ENCODE measurements at places on chromosomes 16 and 17.

GRCh38 chr17:59277031-59277430, 54.4 kb upstream of the YPEL2 start:
- DNase-seq, result no peak

DNA sequence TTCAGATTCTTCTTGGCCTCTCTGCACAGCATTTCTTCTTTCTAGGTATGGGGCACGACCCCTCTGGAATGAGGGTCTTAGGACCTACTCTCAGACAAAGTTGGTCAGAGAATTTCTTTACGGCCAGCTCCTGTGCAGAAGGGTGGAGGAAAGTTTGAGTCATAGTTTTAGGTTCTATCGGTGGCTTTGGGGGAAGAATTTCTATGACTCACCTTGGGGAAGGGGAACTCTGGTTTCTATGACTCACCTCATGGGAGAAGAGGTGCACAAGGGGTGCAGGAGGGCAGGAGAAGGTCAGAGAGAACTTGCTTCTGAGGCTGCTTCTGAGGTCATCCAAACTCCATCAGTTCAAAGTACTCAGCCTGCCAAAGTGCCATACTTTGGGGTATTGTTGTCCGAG, 2.5 kb upstream of the ABCC12 start:
- peak; percentile 42 for DNase-seq

GRCh38 chr16:79767421-79768275, 167.1 kb upstream of the MAF start:
- DNase-seq, result peak; percentile 42

- DNase-seq, result peak; percentile 73
Observed at GRCh38 chr16:3842994-3843393, 37.5 kb downstream of the CREBBP start.

DNA sequence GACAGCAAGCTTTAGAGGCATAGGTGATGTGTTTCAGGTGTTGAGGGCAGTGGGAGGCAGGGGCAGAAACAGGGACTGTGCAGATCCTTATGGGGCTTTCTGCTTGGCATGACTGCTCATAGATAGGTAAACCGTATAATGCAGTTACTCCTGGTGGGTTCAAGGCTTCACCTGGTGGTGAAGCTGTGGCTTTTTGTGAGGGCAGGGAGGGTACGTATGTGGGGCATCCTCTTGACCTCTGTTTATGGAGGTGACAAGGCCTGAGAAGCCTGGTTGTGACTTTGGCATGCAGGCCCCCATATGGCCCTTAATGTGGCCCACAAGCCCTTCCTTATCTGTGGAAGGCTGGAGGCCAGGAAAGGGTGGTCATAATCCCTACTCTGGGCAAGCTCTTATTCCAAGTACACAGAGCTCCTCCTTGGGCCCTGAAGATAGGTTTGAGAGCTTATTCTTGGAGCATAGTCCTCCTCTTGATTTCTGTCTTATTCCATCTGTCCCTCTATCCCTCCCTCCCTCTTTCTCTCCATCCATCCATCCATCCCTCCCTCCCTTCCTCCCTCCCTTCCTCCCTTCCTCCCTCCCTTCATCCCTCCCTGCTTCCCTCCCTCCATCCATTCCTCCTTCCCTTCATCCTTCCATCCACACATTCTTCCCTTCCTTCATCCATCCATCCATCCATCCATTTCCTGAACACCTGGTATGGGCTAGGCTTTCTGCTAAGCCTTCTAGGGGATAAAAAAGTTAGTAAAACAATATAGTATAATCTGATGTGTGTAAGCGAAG, 1.3 kb upstream of the CCL16 start:
- no peak for DNase-seq

DNA sequence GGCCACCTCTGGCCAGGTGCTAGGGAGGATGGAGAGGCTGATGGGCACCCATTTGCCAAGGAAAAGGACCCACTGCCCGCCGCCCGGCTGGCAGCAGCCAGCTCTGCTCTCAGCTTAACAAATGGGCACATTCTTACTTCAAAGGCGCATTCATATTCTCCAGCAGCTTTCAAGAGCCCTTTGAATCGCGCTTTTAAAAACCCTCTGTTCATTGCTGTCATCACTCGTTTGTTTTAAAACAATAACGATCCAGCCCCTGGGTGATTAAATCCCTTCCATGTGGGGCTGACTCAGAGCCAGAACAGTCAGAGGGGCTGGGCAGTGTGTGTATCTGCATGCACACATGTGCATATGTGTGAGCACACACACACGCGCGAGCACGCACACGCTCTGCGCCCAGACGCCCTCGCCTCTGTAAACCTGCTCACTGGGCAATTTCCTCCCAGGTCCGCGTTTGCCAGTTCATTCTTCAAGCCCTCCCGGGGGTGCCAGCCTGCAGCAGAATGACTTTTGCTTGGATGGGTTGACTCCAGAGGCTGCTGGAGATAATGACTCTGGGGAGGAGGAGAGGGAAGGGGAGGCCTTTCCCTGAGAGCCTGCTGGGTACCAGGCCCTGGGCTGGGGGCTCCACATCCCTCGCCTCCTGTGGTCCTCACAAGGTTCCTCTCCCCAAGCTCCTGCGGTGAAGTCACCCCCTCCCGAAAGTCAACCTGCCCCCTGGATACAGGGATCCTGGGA, 133.1 kb downstream of the SDK2 start:
- DNase-seq, result no peak

DNA sequence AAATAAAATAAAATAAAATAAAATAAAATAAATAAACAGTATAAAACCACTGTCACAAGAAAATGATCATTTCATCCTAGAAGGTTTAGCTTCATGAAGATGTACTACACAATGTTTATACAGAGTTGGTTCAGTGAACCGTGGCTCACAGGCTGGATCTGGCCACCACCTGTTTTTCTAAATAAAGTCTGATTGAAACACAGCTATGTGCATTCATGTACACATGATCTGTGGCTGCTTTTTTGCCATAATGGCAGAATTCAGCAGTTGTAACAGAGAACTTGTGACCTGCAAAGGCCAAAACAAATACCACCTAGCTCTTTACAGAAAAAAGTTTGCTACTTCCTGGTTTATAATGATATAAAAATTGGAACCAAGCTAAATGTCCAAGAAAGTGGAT, 12.6 kb upstream of the RPRML start:
- DNase-seq, result no peak

DNA sequence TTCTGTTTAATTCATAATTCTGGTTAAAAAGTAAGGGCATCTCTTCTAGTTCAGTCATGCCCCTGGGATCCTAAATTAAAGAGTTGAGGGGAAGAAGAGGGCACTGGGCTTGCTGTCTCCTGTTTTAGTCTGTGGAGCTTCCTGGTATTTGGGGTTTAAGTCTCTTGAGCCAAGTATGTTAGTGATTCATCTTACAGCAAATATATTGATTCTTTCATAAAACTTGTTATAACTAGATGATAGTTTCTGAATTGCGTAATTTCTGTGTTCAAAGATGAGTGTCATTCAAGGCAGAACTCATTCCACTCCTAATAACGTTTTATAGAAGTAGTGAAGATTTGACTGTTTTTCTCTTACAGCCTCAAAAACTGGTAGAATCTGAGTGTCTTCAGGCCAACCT, 1.7 kb downstream of the TXNDC17 start:
- peak; percentile 29 for DNase-seq

- no peak for DNase-seq
Observed at GRCh38 chr17:29945281-29945680, 3.8 kb downstream of the EFCAB5 start.

GRCh38 chr16:72427783-72428331, 255.9 kb upstream of the PMFBP1 start:
- DNase-seq, result no peak

- DNase-seq, result no peak
Observed at GRCh38 chr17:73141411-73141810, 23.4 kb upstream of the SSTR2 start.

- no peak for DNase-seq
Observed at GRCh38 chr16:4607841-4608703, 6.6 kb downstream of the UBALD1 start.

DNA sequence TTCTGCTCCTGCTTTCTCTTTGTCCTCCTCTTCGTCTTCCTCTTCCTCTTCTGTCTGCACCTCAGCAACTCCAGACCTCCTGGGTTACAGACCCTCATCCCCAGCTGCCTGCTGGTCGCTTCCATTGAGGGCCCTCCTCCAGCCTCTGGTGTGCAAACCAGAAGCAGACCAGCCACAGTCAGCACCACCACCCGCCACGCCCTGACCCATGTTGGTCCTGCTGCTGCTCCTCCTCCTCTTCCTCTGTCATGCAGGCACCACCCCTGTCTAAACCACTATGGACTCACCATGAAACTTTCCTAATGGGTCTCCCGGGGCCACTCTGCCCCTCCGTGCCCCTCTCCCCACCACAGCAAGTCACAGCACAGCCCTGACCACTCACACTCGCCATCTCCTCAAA, 11.4 kb upstream of the OGFOD3 start:
- DNase-seq, result no peak

- DNase-seq, result no peak
Observed at GRCh38 chr16:28000314-28001169, 63.0 kb downstream of the GSG1L start.

GRCh38 chr16:86962259-86962658, 354.9 kb downstream of the C16orf95 start:
- DNase-seq, result no peak

GRCh38 chr16:79482011-79482410, 118.5 kb downstream of the MAF start:
- DNase-seq, result no peak

GRCh38 chr17:76050538-76051467, 21.5 kb downstream of the SRP68 start:
- no peak for DNase-seq

- peak; percentile 53 for DNase-seq
Observed at GRCh38 chr17:59487161-59487873, 78.1 kb upstream of the DHX40 start.

DNA sequence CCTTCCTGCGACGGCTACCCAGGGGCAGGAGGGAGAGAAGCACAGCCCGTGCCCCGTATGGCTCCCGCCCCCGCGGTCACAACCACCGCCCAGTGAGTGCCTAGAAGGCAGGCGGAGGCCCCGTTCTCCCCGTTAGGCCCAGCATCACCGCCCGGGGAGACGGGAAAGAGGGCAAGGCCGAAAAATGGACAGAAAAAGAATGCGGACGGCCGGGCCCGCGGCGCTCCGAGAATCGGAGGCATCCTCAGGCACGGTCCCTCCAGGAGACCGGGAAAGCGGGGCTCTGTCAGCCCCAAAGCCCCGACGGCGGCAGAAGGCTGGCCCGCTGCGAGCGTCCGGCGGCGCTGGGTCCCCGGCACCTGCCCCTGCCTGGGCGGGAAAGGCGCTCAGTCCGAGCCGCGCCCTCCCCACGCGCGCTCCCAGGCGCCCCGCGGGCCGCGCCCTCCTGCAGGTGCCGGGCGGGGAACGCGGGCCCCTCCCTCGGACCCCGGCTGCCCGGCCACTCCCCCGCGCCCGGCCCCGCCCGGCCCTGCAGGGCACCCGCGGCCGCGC, 407 bp downstream of the MCRIP1 start:
- DNase-seq, result peak; percentile 19

- no peak for DNase-seq
Observed at GRCh38 chr16:1915732-1916639, 2.2 kb downstream of the HS3ST6 start.

GRCh38 chr17:16989230-16989952, 17.5 kb upstream of the TNFRSF13B start:
- no peak for DNase-seq

GRCh38 chr17:80465327-80465974, 11.0 kb downstream of the NPTX1 start:
- no peak for DNase-seq

DNA sequence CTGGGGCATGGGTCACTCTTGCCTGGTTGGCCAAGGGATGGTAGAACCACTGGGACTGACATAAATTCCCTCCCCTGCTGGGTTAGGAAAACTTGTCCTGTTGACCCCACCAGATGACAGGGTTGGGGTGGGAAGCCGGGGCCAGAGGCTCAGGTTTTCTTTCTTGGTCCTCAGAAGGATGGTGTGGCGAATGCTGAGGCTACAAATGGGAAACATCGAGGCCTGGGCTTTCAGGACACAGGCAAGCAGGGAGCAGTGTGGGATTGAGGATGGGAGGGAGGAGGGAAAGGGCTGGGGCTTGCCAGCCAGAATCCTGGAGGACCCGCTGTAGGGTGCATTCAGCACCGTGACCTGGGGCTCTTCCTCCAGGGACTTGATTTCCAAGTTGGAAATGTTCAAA, 14.5 kb upstream of the PLEKHG4 start:
- DNase-seq, result no peak

- DNase-seq, result peak; percentile 78
Observed at GRCh38 chr17:40480501-40481003, 20.9 kb downstream of the TNS4 start.

DNA sequence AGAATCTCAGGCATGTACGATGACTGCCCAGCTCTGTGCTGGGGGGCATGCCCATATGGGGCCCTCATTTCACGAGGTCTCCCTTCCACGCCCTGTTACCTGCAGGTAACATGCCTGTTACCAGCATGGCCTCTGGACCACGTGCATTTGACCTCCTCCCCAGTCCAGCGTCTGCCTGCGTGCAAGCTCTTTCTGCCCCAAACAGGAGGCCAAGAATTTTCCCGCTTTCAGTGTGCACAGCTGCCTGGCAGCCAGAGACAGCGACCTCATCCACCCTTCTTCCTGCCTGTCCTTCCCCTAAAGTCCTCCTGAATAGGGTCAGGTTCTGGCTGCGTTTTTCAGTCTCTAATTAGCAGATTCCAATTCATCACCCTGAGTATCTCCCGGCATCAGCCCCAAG, 306.5 kb upstream of the ZFHX3 start:
- DNase-seq, result no peak

- DNase-seq, result no peak
Observed at GRCh38 chr16:70156207-70156978, 17.2 kb upstream of the CLEC18C start.

GRCh38 chr17:5675625-5676421, 91.5 kb upstream of the NLRP1 start:
- DNase-seq, result peak; percentile 12

GRCh38 chr16:29126616-29127015, 141.8 kb downstream of the LAT start:
- no peak for DNase-seq

DNA sequence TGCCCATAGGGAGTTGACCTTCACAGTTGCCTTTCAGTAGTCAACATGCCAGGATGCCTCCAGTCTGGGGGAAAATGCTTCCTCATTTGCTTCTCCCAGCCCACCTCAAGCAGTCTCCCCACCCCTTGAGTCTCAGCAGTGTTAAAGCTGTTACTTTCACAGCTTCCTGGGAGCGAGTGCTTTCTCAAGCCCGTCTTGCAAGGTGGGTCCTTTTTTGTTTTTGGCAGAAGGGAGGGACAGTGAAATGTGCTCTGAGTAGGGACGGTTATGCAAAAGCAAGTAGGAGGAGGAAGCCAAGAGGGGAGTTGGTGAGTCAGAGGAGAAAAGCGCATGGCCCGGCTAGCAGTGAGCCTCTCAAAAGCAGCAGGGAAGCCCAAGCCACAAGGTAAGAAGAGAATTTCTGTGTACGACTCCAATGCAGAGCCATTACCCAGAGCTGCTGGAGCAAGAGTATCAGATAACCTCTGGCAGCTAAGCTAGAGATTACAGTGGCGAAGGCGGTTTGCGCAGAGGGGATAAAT, at the start of gene CHST4:
Gene CHST4, plus strand, starts transcription at position 316 of the 521 bp plus-strand sequence. CDS start 10,252 bp downstream, outside the sequence.
- peak; percentile 64 for DNase-seq

- no peak for DNase-seq
Observed at GRCh38 chr17:78678222-78678557, 101.0 kb upstream of the DNAH17 start.

GRCh38 chr17:66459811-66460270, 157.4 kb downstream of the PRKCA start:
- peak; percentile 99 for DNase-seq
